NCI-H2029 (cell line): ENCODE measurements at places on chromosomes 3 and 15.
A peak's percentile ranks its signal among the peaks of the same experiment; 100 is the strongest.

GRCh38 chr15:93035953-93036810 lies 52.8 kb downstream of the RGMA start:
- no peak for DNase-seq

- DNase-seq, result no peak
Observed at GRCh38 chr3:37183976-37184375, 9.6 kb upstream of the LRRFIP2 start.

- DNase-seq, result no peak
Observed at GRCh38 chr3:193655831-193656433, 62.9 kb downstream of the OPA1 start.

DNA sequence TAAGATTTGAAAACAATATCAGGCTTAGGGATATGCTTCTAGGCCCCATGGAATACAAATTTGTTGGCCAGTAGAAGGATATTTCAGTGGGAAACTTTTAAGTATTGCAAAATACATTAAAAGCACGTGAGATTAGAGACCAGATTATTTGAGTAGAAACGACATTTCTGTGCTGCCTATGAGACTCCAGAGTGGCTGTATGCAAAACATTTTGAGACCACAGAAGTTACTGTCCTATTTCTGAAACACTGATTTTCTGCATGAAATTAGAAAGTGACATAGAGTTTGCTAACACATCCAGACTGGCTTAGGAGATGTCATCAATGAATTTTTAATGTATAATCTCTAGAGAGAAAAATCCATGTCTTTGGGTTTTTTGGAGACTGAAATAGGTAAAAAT lies 99.8 kb downstream of the KCNH8 start:
- DNase-seq, result no peak

GRCh38 chr15:51004103-51004551 lies 90.6 kb downstream of the TNFAIP8L3 start:
- no peak for DNase-seq

GRCh38 chr3:52247409-52248164 lies 2.0 kb downstream of the PPM1M start:
- no peak for DNase-seq

GRCh38 chr3:99471353-99472323 lies 166.8 kb upstream of the COL8A1 start:
- DNase-seq, result no peak

- DNase-seq, result no peak
Observed at GRCh38 chr15:28899061-28899738, 13.4 kb downstream of the APBA2 start.

DNA sequence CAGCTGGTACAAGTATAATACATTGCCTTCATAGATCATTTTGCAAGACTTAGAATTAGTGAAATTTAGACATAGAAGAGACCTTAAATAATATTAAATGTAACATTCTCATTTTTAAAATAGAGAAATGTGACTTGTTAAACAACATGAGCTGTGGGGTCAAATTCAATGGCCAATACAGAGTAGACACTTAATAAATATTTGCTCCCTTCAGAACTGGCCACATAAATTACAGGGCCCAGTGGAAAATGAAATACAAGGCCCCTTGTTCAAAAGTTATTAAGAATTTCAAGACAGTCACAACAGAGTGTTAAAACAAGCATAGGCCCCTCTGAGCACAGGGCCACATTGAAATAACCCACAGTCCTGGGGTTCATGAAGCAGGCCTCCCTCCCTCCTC lies 58.1 kb upstream of the PHLDB2 start:
- DNase-seq, result no peak

DNA sequence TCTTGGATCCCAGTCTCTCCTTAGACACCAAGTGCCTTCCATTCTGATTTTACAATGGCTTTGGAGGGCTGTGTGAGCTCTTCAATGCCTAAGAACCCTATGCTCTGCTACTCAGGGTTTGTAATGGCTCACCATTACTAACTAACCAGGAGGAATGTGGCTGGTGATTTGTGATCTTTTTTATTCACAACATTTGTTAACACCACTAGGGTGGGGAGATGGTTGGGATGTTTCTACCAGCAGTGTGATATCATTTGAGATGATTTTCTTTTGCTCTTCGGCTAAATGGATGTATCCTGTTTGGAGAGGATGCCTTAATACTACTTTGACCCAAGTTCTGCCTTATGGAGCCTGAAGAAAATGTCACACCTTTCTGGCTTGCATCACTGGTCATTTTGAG lies 226.9 kb downstream of the MFSD1 start:
- no peak for DNase-seq

- DNase-seq, result peak; percentile 66
Observed at GRCh38 chr3:156151824-156152428, 31.5 kb downstream of the KCNAB1 start.

- no peak for DNase-seq
Observed at GRCh38 chr3:140216249-140216648, 281.3 kb downstream of the CLSTN2 start.

- DNase-seq, result no peak
Observed at GRCh38 chr15:40618906-40619305, 24.9 kb downstream of the KNL1 start.

- DNase-seq, result no peak
Observed at GRCh38 chr3:152583963-152584362, 251.0 kb upstream of the P2RY1 start.

- no peak for DNase-seq
Observed at GRCh38 chr3:9379327-9379726, 16.5 kb downstream of the THUMPD3 start.

DNA sequence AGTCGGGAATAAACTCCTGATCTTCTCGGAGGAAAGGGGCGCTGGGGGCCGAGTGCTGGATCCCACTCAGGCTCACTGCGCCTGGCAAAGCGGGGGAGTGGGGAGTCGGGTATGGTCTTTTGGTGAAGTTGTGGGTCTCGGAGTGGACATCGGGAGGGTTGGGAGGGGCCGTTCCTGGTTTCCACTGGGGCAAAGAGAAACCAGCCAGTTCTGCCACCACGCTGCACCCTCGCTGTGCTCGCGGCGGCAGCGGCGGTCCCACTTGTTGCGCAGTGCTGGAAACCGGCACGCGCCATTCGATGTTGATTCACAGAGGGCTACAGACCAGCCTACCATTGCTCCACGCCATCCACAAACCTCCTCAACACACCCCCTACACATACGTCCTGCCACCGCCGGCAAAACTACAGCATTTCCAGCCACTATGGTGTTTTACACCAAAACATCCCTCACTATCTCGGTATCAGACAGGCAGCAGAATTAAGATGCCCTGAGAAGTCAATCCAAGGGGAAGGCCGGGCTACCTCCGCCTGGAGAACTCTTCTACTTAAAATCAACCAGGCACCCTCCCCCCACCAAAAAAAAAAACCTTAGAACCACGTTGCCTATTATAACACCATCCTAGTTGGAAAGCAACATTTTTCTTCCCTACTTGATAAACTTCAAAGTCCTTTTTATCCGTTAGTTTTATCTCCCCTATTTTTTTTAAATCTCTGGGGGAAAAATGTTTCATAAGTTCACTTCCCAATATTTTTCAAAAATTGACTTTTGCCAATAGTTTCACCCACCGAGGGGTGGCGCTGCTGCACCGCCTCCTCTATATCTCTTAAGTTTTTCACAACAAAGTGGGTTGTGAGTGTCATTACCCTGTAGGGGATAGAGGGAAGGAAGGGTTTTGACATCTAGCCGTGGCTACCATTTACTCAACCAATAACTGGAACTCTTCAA lies 3.6 kb downstream of the BCL6 start:
- DNase-seq, result peak; percentile 44

GRCh38 chr3:136070953-136071949 lies 105.7 kb downstream of the PPP2R3A start:
- no peak for DNase-seq

GRCh38 chr3:112671930-112672715 lies 31.2 kb upstream of the CCDC80 start:
- no peak for DNase-seq

DNA sequence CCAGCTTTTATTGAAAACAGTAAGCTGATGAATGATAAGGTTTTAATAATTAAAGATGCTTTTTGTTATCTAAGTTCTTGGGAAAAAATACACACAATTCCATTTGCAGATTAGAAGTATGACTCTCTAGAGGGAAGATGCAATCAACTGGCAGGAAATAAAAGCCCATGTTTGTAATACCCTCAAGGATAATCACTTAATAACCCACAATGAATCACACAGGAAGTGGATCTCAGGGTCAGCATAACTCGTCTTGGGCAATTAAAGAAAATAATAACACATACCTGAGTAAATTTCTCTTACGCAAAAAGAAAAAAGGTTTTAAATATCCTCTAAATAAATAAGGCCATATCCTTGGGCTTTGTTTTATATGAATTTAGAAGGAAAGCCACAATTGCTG lies 9.4 kb upstream of the EID1 start:
- DNase-seq, result no peak

GRCh38 chr3:7307410-7307809 lies 446.5 kb downstream of the GRM7 start:
- DNase-seq, result no peak

DNA sequence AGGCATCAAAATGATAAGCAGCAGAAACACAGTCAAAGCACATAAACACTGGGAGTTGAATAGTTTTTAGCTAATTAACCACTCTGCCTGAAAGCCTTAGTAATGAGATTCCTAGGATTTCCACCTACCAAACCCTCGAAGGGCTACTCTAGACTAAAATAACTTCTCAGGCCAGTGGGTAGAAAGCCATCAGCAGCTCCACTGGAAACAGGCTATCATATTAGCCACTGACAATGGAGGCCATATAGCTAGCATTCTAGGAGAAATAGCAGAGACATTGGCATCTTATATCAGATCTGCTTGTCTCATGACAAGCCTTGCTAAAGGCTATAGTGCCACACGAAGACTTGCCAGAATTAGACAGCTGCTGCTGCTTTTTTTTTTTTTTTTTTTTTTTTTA lies 4.5 kb upstream of the CAPN3 start:
- no peak for DNase-seq

DNA sequence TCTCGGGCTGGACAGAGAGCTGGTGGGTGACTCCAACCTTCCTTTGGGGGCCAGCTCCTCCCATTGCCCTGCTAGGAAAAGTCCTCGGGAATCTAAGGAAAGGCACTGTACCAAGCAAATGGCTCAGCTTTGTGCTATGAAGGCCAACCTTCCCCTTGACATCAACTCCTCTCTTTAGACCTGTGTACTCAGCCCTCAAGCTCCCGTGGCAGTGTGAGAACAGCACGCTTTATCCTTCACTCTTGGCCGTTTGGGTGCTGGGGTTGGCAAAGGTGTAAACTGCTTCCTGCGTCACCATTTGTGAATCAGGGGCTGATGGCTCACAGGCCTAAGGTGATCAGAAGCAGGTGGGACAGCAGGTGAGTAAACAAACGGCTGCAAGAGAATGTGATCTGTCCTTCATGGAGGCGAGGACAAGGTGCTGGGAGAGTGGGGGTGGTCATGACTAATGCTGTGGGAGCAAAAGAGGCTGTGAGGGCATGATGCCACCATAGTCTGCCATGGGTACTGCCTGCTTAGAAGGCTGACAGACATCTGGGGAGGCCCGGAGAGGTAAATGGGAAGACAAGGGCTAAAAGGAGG lies 165.2 kb upstream of the TPM1 start:
- DNase-seq, result peak; percentile 30

GRCh38 chr3:15815696-15816095 lies 17.9 kb upstream of the ANKRD28 start:
- DNase-seq, result no peak

GRCh38 chr3:59817511-59817910 lies 767.7 kb upstream of the CFAP20DC start:
- no peak for DNase-seq

DNA sequence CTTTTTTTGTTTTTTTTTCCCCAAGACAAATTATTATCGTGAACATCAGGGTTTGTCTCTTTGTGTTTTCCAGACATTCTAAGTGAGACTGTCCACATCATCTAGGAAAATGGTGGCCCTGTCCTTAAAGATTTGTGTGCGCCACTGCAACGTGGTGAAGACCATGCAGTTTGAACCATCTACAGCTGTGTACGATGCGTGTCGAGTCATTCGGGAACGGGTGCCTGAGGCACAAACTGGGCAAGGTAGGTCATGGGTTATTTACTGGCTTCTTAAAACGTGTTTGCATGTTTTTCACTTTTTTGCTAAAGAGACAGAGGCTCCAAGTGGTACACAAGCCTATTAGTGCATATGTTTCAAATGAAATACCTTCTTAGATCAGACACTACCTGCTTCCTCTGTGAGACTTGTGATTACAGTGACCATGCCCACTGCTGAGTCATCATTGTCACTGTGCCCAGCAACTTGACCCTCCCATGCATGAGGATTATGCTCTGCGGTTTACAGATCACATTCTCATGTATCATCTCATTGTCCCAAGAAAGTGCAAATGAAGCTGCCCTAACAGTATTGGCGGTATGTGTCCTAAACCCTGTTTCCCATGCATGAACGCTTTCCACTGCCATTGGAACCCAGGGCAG lies 395.2 kb upstream of the TPM1 start:
- peak; percentile 31 for DNase-seq

GRCh38 chr3:8937064-8938020 lies 25.9 kb downstream of the RAD18 start:
- no peak for DNase-seq

- peak; percentile 44 for DNase-seq
Observed at GRCh38 chr3:50447290-50447840, 56.1 kb downstream of the CACNA2D2 start.

- DNase-seq, result no peak
Observed at GRCh38 chr15:80265021-80265420, 13.0 kb upstream of the CTXND1 start.

DNA sequence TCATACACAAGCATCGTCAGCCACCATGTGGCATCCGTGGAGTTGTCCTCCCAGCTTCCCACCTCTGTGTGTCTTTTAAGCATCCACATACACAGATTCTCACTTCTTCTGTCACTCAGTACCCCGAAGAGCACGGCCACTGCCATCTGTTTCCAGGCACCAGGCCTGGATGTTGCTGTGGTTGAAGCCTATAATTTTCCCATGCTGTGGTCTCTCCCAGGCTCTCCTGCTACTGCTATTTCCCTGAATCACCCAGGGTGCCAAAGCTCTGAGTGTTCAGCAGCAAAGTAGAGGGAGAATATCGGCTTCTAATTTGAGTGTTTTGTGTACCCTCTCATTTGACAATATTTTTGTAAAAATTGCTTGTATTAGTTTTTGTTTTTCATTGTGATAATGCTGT lies 265.7 kb downstream of the DIPK2A start:
- DNase-seq, result no peak

DNA sequence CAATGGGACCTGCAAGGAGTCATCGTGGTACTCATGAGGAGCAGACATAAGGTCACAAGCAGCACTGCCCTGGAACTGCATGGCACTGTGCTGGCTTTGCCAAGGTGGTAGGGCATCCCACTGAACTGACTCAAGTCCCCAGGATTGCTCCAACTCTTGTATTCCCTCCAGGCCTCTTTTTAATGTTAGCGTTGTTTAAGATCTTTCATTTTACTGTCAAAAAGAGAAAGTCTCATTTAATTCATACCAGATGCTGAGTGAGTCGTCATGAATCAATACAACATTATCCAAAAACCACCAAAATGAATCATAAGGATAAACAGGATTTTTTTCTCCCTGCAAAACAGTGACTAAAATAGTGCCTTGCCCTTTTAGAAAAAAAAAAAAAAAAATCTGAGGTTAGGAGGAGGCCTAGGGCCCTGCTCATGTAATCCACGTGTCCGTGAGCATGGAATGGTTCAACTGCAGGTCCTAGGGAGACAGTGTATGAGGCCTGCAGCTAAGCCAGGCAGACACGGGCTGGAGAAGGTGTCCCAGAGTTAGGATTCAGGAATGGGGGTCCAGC lies 36.7 kb upstream of the BLM start:
- no peak for DNase-seq

- no peak for DNase-seq
Observed at GRCh38 chr3:46881596-46882376, 4.3 kb downstream of the PTH1R start.

- DNase-seq, result no peak
Observed at GRCh38 chr3:39127269-39127907, 19.9 kb downstream of the TTC21A start.
